ENCODE measurements at places on chromosomes 7 and 10. TPM values are rescaled to one million over a fixed set of nuclear protein-coding genes. Genes with fewer than 3 reads are reported as not detected.

DNA sequence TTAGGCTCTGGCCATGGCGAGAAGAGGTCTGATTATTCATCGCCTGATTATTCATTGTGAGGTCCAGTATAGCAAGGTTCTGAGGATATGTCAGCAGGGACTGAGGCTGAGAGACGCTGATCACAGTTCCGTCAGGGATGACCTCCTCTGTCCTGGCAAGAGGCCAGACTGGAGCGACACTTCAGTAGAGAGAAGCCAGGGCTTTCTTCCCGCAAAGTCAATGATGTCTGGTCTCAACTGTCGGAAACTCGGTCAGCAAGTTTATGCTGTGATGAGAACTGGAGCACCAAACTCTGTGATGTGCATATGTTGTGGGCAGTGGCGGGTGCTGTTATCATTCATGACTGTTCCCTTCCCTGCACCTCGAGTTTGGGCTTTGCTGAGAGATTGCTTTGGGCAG, 29.0 kb upstream of the GNA12 start:
- no peaks in the 10 kb centered on the region for H3K36me3 ChIP-seq
- H3K27me3 ChIP-seq: no peaks in the 10 kb centered on the region
- H3K27ac ChIP-seq: peak overlapping the region; percentile 24
- no peak overlapping the region for H3K4me3 ChIP-seq

- peaks cover 8% of the 10 kb centered on the region for H3K4me1 ChIP-seq
- no peak overlapping the region for H3K27ac ChIP-seq
- no peak for DNase-seq
- no peaks in the 10 kb centered on the region for H3K36me3 ChIP-seq
Observed at GRCh38 chr7:148264933-148265557, 325.5 kb upstream of the C7orf33 start.

DNA sequence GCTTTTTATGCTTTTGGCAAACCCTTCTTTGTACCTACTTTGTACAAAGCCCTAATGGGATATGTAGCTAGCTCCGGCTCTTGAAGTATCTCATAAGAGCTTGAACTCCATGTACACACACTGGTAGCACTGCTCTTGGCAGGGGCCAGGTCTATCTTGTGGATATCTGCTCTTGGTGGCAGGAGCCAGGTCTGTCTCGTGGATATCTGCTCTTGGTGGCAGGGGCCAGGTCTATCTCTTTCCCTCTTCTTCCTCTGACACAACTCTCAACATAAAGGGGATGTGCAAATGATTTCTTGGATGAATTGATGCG, 91.9 kb downstream of the WNT2 start:
- no peaks in the 10 kb centered on the region for H3K36me3 ChIP-seq
- no peak for DNase-seq
- no peak overlapping the region for H3K27ac ChIP-seq
- H3K27me3 ChIP-seq: no peaks in the 10 kb centered on the region

DNA sequence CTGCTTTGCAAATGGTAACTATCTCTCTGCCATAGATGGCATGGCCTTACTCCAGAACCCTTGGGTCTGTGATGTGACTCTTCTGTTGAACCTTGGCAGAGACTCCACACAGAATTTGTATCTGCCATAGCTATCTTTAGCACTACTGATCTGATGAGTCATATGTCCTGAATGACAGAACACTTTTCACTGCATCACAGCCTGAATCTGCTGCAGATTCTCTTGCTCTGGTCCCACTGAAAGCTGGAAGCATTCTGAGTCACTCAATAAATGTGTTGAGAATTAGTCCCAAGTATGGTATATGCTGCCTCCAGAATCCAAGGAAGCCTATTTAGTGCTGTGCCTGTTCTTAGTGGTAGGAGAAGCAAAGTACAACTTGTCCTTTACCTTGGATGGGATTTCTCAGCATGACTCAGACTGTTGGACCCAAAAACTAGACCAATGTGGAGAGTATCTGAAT, 39.5 kb upstream of the ANKRD1 start:
- H3K27me3 ChIP-seq: peaks cover 5% of the 10 kb centered on the region
- no peak for DNase-seq
- no peaks in the 10 kb centered on the region for H3K36me3 ChIP-seq

DNA sequence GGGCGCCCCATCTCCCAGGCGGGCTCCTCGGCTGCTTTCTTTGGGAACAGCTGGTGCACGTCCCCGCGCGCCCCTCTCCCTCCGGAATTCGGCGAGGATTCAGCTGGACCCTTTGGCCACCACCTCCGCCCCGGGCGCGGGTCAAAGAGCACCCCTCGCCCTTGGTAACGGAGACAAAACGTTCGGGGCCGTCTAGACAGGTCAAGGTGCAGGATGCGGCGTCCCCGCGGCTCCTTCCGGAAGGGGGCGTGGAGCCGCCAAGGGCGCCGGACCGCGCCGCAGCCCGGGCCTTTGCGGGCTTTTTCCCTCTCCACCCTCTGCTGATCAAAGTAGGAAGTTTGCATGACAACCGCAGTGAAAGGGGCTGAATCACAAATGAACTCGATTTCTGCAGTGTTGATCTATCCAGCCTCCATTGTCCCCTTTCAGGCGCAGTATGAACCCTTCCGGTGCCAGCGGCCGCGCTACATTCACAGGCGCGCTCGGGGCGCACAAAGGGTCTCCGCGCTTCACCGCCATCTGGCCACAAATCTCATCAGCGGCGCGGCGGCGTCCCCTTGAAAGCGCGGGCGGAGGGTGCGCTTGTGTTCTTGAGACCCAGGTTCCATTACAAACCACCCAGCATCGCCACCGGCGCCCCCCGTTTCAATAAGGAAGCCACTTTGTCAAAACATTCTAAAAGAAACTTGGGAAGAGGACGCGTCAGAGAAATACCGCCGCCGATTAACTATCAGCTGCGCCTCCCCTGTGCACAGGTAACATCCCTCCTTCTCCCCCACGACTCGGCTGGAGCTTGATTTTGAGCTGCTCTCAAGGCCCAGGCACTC, 36.4 kb downstream of the CNPY1 start:
- peak overlapping the region; percentile 28 for H3K4me3 ChIP-seq
- H3K36me3 ChIP-seq: peaks cover 5% of the 10 kb centered on the region
- no peak for DNase-seq
- peaks cover 65% of the 10 kb centered on the region for H3K27me3 ChIP-seq

DNA sequence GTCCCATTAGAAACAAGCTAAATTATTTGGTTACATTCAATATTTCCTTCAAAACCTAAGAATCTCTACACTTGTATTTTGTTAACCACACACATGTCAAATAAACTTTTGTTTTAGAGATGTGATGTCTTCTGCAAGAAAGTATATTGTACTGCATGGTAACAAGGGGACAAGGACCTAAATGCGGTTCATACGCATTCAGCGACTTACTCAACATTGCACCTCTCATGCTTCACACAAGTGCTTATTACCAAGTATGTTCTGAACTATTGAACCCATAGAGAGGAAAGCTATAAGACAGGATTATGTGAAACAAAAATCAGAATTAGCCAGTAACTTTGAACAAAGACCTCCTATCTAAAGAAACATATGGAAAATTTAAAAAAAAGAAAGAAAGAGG, 68.3 kb downstream of the CREB5 start:
- peaks cover 13% of the 10 kb centered on the region for H3K27me3 ChIP-seq
- DNase-seq: no peak
- H3K36me3 ChIP-seq: no peaks in the 10 kb centered on the region
- H3K4me3 ChIP-seq: no peak overlapping the region
- no peaks in the 10 kb centered on the region for H3K4me1 ChIP-seq

VAX1 gene
- not detected for total RNA-seq

Measured in activated CD4-positive, alpha-beta memory T cell treated with anti-CD3 and anti-CD28 coated beads for 36 hours (primary cell).